Natural killer cell treated with Interleukin-12 subunit alpha and Interleukin-12 subunit beta and Interleukin-15 and Interleukin-18, amount 100 ng/mL, for 72 hours (primary cell): ENCODE measurements at places on chromosomes 3 and 15. TPM values are rescaled to one million over a fixed set of nuclear protein-coding genes. Genes with fewer than 3 reads are reported as not detected.

The NANOGP8 gene
- total RNA-seq = not detected

The AMIGO3 gene
- total RNA-seq = 2.0 TPM

The ARL6 gene
- total RNA-seq = 10.9 TPM

The C2CD4B gene
- not detected for total RNA-seq

The THAP10 gene
- total RNA-seq = 0.59 TPM

The PXYLP1 gene
- 6.3 TPM for total RNA-seq

The NXPE3 gene
- total RNA-seq = 20.6 TPM

The PLSCR5 gene
- not detected for total RNA-seq

The CCR8 gene
- total RNA-seq = 0.45 TPM

The HHLA2 gene
- not detected for total RNA-seq

The CHRNB4 gene
- total RNA-seq = not detected

DNA sequence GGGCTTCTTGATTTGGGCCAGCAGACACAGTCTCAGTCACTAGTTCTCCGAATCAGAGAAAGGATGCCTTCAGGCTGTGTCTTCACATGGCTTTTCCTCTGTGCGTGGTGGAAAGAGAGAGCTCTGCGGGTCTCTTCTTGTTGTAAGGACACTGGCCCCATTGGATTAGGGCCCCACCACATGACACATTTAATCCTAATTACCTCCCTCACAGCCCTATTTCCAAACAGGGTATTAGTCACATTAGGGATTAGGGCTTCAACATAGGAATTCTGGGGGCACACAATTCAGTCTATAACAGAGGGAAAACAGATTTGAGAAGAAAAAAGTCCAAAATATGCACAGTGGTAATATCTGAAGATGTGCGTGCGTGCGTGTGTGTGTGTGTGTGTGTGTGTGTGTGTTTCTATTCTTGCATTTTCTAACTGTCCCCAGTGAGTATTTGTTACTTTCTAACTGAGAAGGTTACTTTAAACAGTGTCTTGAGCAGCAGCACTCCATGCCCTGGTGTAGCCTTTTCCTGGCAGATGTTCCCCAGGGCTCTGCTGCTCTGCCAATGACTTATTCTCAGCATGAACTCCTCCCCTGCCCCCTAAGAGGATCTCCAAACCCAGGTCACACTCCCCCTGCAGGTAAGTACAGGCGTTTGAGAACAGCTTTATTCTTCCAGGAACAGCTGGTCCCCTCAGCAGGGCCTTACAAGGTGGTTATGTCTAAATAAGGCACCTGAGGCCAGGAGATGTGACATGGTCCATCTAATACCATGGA is 72.9 kb downstream of the RPL39L start:
- H3K36me3 ChIP-seq = peaks cover 16% of the 10 kb centered on the region
- no peaks in the 10 kb centered on the region for H3K27me3 ChIP-seq
- peaks cover 47% of the 10 kb centered on the region for H3K4me1 ChIP-seq
- no peak overlapping the region for H3K27ac ChIP-seq

DNA sequence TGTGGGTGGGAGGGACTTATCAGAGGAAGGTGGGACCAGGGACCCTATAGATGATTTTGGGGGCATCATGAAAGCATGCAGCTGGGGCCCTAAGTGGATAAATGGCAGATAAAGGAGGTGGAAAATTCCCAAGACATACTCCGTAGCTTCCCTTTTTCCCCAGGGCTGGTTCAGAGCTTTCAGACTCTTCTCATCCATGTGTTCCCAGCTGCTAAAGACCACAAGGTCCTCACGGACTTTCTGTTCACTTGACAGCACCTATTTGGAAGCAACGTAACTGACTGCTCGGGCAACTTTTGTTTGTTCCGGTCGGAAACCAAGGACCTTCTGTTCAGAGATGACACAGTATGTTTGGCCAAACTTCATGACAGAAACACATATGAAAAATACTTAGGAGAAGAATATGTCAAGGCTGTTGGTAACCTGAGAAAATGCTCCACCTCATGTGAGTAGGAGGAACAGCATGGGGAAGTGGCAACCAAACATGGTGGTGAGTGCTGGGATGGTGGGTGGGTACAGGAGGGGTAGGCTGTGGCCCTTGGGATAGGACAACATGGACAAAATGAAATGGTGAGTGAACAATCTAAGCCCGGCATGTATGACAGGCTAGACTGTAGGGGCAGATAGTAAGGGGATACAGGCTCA is 28.7 kb upstream of the SRPRB start:
- peaks cover 19% of the 10 kb centered on the region for H3K27me3 ChIP-seq
- no peak overlapping the region for H3K27ac ChIP-seq
- H3K36me3 ChIP-seq = no peaks in the 10 kb centered on the region
- no peak for DNase-seq
- no peak overlapping the region for H3K4me3 ChIP-seq

DNA sequence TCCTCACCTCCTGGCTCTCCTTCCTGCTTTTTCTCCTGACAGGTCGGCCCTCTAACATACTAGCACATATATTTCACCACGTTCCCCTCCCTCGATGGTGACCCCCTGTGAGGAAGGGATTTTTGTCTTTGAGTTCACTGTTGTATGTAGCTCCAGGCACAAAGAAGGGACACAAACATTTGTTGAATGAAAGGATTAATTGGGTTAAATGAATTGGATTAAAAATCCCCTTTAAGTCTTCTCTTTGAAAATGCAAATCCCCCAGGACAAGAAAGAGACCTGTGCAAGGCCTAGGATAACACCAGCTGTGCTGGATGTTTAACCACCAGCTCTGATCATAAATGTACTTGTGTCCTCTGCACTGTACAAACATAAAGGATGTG is 3.3 kb downstream of the CALML4 start:
- H3K36me3 ChIP-seq = no peaks in the 10 kb centered on the region
- H3K4me1 ChIP-seq = no peaks in the 10 kb centered on the region
- no peaks in the 10 kb centered on the region for H3K27me3 ChIP-seq
- H3K27ac ChIP-seq = no peak overlapping the region
- no peak overlapping the region for H3K4me3 ChIP-seq
- no peak for DNase-seq

DNA sequence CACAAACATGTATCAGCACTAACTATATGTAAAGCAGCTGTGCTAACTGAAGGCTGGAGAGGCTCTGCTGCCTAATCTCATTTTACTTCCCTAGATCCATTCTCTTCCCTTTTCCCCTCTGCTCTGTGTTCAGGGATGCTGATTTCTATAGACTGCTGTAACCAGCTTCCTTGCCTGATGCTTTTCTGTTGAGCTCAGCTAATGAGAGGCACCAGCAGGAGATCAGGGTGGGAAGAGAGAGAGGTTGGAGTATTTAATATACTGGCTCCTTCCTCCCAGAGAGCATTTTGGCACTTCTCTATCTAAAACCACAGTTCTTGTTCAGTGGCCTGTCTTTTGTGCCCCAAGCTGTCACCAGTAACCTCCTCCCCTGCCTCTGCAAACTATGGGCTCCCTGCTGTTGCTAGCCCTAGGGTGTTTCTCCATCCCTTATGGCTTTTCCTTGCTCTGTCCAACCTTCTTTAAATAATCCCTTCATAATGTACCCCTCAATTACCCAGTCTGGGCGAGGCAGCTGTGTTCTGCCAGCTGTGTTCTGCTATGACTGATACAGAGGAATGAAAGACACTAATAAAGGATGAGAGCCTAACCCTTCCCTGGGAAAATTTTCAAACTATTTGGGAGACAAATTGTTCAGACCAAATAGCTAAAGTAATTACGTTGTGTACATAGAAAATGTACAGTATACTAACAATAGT is 69.5 kb downstream of the CADPS start:
- no peak overlapping the region for H3K27ac ChIP-seq
- no peak overlapping the region for H3K4me3 ChIP-seq
- H3K36me3 ChIP-seq = no peaks in the 10 kb centered on the region
- no peaks in the 10 kb centered on the region for H3K27me3 ChIP-seq

GRCh38 chr3:38717355-38718240 is 68.1 kb upstream of the SCN5A start:
- no peaks in the 10 kb centered on the region for H3K36me3 ChIP-seq
- no peaks in the 10 kb centered on the region for H3K4me1 ChIP-seq
- H3K4me3 ChIP-seq = no peak overlapping the region
- peaks cover 8% of the 10 kb centered on the region for H3K27me3 ChIP-seq
- no peak overlapping the region for H3K27ac ChIP-seq
- DNase-seq = no peak

DNA sequence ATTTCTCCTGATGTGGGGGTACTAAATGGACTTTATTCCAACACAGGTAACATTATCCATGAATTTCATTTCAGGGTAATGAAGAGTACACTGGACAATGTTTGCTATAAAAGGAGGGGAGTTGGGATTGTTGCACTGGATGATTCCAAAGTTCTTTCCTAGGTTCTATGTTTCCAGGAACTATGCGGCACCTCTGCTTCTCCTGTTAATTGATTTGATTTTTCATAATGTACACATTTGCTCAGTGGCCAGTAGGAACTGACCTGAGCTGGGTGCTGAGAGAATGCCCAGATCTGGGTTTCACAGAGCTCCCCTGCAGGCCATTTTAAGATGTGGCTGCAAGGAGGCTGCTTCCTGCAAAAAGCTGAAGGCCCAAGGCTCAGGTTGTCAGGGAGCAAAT is 171.7 kb downstream of the KLF13 start:
- H3K36me3 ChIP-seq = no peaks in the 10 kb centered on the region
- H3K27me3 ChIP-seq = peaks cover 5% of the 10 kb centered on the region
- H3K4me1 ChIP-seq = no peaks in the 10 kb centered on the region
- H3K4me3 ChIP-seq = no peak overlapping the region

DNA sequence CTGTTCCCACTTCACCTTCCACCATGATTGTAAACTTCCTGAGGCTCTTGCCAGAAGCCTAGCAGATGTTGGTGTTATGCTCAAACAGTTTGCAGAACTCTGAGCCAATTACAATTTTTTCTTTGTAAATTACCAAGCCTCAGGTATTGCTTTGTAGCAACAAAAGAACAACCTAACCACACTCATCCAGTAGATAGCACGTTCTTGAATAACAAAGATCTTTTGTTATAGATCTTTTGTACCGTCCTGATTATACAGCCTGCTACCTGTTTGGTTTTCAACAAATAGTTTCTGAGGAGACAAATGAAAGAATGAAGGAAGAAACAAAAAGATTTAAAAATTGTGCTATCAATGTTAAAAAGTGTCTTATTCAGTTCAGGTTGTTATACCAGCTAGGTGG is 474.7 kb upstream of the ALCAM start:
- H3K4me1 ChIP-seq = no peaks in the 10 kb centered on the region
- H3K36me3 ChIP-seq = no peaks in the 10 kb centered on the region
- no peak overlapping the region for H3K4me3 ChIP-seq

GRCh38 chr15:31606194-31606669 is 279.6 kb downstream of the KLF13 start:
- no peak for DNase-seq
- no peak overlapping the region for H3K4me3 ChIP-seq
- H3K36me3 ChIP-seq = no peaks in the 10 kb centered on the region
- no peaks in the 10 kb centered on the region for H3K4me1 ChIP-seq

DNA sequence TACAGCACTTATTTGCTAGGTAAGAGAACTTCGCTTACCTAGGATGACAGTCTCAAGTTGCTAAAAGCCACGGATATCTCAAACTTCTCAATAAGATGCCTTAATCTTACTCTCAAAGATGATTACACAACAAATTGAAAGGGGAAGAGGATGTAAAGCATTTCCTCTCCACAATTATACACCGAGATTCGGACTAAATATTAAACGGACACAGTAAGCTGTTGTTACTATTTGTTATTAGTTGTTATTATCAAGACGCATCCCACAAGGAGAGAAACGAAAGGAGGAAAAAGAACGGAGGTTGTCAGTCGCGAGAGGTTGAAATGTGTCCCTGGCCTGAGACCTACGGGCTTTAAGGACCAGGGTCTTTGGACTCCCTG is 660 bp downstream of the ZNF106 start:
- H3K4me3 ChIP-seq = peak overlapping the region; percentile 92
- H3K27ac ChIP-seq = peak overlapping the region; percentile 99
- H3K27me3 ChIP-seq = no peaks in the 10 kb centered on the region

GRCh38 chr15:100668348-100668745 is 66.0 kb downstream of the ASB7 start:
- H3K36me3 ChIP-seq = no peaks in the 10 kb centered on the region
- H3K4me1 ChIP-seq = no peaks in the 10 kb centered on the region

- H3K27me3 ChIP-seq = no peaks in the 10 kb centered on the region
- no peak for DNase-seq
- peaks cover 57% of the 10 kb centered on the region for H3K4me1 ChIP-seq
- peak overlapping the region; percentile 45 for H3K27ac ChIP-seq
- H3K4me3 ChIP-seq = peak overlapping the region; percentile 92
- H3K36me3 ChIP-seq = no peaks in the 10 kb centered on the region
Observed at GRCh38 chr3:45596290-45596791, 1.8 kb downstream of the LIMD1 start.

DNA sequence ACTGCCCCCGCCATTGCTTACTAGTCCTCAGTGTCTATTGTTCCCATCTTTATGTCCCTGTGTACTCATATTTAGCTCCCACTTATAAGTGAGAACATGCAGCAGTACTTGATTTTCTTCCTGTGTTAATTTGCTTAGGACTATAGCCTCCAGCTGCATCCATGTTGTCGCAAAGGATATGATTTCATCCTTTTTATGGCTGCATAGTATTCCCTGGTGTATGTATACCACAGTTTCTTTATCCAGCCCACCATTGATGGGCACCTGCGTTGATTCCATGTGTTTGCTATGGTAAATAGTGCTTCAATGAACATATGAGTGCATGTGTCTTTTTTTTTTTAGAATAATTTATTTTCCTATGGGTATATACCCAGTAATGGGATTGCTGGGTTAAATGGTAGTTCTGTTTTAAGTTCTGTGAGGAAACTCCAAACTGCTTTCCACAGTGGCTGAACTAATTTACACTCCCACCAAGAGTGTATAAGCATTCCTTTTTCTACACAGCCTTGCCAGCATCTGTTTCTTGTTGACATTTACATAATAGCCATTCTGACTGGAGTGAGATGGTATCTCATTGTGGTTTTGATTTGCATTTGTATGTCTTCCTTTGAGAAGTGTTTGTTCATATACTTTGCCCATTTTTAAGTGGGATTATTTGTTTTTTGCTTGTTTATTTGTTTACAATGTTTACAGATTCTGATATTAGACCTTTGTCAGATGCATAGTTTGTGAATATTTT is 53.7 kb downstream of the GALK2 start:
- no peak for DNase-seq
- no peak overlapping the region for H3K27ac ChIP-seq
- H3K27me3 ChIP-seq = no peaks in the 10 kb centered on the region
- H3K4me3 ChIP-seq = no peak overlapping the region
- H3K36me3 ChIP-seq = peaks cover 40% of the 10 kb centered on the region
- peaks cover 34% of the 10 kb centered on the region for H3K4me1 ChIP-seq

DNA sequence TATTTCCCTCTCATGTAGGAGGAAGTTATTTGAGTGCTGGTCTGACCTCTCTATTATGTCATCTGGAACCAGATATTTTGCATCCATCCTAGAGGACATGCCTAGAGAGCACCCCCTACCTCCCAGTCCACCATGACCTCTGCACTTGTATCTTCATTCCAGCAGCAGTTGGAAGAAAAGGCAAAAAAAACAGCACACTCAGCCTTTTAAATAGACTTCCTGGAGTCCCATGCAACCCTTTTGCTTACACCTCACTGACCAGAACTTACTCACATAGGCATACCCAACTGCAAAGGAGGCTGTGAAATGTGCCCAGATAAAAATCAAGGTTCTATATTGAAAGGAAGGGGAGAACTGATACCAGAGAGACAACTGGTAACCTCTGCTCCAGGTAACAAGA is 92.3 kb upstream of the FHIT start:
- no peaks in the 10 kb centered on the region for H3K36me3 ChIP-seq
- no peak overlapping the region for H3K4me3 ChIP-seq
- H3K27ac ChIP-seq = no peak overlapping the region
- DNase-seq = no peak
- H3K4me1 ChIP-seq = no peaks in the 10 kb centered on the region

GRCh38 chr3:195001961-195002861 is 268.7 kb downstream of the XXYLT1 start:
- no peak for DNase-seq
- H3K4me3 ChIP-seq = no peak overlapping the region
- H3K27me3 ChIP-seq = peaks cover 15% of the 10 kb centered on the region
